Germinal center (tissue), 1 donor: ENCODE measurements at places on chromosomes 12 and 14.
A peak's percentile ranks its signal among the peaks of the same experiment; 100 is the strongest.

GRCh38 chr12:49026101-49026500 lies 7.5 kb upstream of the PRKAG1 start:
- DNase-seq, result no peak

- DNase-seq, result no peak
Observed at GRCh38 chr12:26728205-26729050, 104.6 kb downstream of the ITPR2 start.

- no peak for DNase-seq
Observed at GRCh38 chr14:84937016-84937415, 592.9 kb upstream of the FLRT2 start.

DNA sequence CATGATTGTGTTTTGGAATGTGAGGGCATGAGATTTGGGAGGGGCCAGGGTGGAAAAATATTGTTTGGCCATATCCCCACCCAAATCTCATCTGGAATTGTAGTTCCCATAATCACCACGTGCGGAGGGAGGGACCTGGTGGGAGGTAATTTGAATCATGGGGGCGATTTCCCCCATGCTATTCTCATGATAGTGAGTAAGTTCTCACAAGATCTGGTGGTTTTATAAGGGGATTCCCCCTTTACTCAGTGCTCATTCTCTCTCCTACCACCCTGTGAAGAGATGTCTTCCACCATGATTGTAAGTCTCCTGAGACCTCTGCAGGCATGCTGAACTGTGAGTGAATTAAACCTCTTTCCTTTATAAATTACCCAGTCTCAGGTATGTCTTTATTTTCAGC lies 15.7 kb downstream of the OR10P1 start:
- no peak for DNase-seq

- DNase-seq, result no peak
Observed at GRCh38 chr12:130163461-130164215, 1.4 kb downstream of the FZD10 start.

DNA sequence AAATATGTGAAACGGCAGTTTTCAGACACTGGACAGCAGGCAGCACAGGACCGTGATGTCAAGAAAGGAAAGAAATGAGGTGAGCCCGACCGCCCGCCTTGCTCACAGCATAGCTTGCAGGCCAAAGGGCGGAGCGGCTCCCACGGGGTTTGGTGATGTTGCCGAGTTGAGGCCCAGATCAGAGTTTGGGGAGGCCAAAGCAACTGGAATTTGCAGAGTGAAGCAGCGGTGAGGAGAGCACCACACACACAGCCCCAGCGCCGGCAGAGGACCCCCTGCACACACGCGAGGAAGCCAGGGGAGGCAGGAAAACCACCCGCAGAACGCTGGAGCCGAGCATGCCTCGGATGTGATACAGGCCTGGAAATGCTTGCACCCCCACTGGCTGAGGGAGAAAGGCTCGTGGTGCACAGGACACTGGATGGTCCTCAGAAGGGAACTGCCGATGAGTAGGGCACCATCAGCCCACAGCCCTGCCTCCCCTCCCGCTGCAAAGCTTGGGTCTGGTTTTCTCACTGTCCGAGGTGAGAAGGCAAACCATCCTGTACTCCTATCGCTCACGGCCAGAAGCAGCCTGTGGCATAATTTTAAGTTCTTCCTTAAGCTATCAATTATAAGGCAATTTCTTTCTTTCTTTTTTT lies 25.7 kb upstream of the PLD4 start:
- no peak for DNase-seq

DNA sequence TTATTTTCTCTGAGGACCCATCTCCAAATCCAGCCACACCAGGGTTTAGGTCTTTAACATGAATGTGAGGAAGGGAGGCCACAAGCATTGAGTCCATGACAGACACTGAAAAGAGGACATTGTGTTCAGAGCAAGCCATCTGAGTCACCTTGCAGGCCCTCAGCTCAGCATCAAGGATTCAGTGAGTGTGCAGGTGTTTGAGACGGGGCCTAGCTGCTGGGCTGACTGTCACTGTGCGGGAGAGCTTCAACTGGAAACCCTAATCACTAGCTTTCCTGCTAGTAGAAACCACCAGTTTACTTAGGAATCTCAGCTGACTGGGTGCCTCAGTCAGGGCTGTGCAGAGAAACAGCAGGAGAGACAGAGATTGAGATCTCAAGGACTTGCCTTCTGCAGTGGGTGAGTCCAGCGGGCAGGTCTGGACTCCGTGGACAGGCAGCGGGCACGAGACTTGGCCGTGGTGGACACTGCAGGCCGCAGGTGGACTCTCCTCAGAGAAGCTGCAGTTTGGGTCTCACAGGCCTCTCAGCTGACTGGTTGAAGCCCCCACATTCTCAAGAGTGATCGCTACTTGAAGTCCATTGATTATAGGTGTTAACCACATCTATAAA lies 86.1 kb upstream of the DYNC1H1 start:
- DNase-seq, result no peak

DNA sequence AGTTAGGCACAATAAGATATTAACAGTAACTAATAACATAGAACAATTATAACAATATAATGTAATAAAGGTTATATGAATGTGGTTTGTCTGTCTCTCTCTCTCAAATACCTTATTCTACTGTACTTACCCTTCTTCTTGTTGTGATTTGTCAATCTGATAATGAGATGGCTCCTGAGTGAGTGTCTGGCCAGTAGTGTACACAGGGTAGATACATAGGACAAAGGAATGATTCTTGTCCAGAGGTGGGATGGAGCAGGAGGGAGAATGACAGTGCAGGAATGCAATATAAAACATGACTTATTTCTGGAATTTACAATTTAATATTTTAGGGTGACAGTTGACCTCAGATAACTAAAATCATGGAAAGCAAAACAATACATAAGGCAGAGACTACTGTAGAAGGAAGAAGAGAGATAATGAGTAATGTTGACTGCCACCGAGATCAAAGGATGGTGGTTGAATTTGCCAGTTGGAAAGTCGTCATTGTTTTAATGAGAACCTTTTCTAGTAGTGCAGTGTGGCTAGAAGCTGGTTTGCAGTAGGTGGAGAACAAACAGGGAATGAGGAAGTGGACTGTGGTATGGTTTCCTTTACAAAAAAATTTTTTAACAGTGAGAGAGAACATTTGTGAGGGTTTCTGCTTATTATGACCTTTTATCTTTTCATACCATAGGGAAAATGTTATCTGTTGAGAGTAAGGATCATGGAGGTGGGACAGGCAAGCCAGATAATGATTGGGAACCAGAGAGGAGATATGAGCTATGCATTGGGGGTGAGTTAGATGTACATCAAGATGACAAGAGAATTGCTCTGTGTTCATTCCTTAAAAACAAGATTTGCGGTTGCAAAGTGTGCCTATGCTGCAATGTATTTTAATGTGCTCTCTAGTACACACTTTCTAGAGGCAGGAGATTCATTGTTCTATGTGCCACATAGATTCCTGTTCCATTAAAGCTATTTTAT lies 458.3 kb downstream of the BTG1 start:
- no peak for DNase-seq

DNA sequence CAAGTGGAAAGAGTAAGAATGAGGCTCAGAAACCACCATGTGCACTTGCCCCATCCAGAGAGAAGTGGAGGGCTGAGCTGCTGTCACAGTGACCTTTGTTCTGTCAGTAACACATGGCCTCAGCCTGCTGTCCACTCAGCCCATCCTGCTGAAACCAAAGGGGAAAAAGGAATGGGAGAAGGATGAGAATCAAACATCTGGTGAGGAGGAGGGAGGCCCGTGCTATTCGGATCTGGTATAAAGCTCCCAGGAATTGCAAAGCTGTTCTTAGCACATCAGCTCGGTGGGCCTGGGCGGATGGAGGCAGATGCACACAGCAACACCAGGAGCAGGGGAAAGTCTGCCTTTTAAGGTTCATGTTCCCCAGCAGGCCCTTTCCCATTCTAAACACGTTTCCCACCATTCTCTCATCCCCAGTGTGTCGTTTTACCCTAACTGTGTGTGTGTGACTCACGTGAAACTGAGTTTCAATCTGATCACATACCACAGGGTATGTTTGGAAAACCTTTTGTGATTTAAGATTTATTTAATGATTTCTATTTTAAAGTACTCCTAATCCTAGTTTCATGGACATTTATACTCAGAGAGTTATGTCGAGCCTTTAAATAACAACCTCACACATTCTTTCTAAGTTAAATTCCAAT lies 36.8 kb downstream of the RTRAF start:
- DNase-seq, result no peak

DNA sequence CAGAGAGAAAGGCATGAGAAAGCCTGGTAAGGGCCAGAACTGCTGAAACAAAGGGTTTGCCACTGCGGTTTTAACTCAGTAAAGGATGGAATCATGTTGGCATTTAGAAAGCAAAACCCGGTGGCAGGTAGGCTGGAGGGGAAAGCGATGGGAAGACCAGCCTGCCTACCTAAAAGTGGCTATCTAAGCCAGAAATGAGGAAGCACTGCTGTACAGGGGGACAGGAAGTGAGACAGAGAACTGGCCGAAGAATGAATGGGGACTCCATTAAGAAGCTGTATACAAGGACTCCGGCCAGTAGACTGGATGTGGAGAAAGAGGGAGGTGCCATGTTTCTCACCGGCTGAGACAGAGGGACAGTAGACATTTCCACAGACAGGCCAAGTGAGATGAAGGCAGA lies 48.2 kb downstream of the PPM1H start:
- DNase-seq, result no peak

- DNase-seq, result peak; percentile 31
Observed at GRCh38 chr14:52272375-52272774, 4.9 kb downstream of the PTGDR start.

DNA sequence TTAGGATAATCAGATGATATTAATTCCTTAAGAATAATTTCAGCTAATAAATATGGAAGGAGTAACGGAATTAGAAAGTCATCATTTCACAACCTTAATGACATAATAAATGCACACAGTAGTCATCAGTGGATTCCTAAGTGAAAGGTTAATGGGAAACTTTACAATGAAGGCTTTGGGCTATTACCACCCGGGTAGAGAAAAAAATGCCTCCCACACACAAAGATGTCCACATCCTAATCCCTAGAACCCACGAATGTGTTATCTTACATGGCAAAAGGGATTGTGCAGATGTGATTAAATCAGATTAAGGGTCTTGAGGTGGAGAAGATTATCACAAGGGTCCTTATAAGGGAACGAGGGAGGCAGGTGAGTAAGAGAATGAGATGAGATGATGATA lies 5.6 kb downstream of the TMED10 start:
- no peak for DNase-seq

DNA sequence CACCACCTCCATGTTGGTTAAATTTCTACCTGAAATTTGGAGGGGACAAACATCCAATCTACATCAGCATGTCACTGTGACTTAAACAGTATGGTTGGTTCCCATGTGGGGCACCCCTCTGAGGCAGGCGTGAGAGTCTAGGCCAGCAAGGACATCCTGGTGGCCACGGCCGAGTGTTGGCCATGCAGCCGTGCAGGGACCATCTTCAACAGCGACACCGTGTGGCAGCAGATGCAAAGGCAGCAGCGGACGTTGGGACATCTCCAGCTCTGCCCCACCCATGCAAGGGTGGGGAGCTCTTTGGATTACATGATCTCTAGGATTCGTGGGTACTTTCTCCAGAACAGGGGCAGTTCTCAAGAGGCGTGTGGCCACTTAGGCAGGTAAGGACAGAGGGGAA lies 49.8 kb downstream of the NOC4L start:
- DNase-seq, result no peak

DNA sequence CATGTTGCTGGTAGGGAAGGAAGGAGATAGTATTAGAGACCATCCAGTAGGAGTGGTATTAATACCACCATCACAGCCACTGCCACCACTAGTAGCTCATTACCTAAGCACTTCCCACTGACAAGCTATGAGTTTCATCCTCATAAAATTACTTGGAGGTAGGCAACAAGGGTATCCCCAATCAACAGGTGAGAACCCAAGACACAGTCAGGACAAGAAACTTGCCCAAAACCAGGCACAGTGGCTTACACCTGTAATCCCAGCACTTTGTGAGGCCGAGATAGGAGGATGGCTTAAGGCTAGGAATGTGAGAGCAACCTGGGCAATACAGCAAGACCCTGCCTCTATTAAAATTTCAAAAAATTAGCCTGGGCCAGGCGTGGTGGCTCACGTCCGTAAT lies 5.5 kb downstream of the ADCY6 start:
- DNase-seq, result no peak

- peak; percentile 53 for DNase-seq
Observed at GRCh38 chr14:74955229-74956026, at the start of gene PGF. PGF (minus strand) TSS chr14:74955597; CDS start chr14:74955242, 355 bp downstream.

GRCh38 chr12:118166946-118167345 lies 31.0 kb downstream of the PEBP1 start:
- no peak for DNase-seq

GRCh38 chr12:51925346-51926063 lies 18.2 kb downstream of the ACVRL1 start:
- DNase-seq, result no peak

GRCh38 chr14:90546767-90547166 lies 149.9 kb downstream of the CALM1 start:
- DNase-seq, result no peak

DNA sequence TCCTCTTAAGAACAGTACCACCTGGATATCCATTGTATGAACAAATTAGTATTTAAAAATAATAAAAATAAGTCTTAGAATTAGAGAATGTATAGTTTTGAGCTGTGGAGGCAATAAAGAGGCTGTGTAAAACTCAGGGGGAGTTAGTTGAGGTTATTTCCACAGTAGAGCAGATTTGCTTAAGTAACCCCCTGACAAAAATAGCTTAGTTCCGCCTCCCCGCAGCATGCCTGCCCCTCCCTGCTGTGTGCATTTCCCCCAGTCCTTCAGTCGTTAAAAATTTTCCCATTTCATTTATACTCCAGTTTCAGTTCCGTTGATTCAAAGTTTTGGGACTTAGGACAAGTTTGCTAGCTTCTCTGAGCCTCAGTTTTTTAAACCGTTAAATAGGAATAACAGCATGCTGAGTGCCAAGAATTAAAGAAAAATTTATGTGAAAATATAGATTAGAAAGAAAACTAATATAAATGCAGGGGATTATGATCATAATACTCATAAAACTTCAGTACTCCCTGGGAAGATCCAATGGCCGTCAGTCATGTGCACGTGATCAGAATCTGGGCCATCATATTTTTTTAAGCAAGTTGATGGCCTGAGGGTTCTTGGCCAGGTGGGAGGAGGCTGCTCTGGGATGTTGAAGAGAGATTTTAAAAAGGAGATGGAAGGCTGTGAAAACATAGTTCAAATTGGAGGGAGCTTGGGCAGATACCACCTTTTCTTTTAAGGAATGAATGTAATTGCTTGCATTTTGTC lies 14.5 kb upstream of the SLC38A2 start:
- DNase-seq, result peak; percentile 39

DNA sequence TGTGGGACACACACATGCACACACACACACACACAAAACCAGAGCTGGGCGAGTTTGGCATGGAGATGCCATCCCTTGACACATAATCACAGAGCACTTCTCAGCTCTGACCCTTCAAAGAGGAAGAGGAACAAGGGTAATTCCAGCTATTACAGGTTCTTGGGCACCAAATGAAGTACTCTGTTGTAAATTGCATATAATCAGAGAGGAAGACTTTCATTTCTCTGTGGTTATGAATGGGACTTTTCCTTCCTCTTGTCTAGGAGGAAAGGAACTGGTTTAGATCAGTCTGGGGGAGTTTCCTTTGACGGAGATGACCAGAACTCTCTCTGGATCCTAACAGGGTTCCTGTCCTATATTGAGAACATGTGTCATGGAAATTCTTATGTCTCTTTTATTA lies 26.4 kb upstream of the FGF6 start:
- no peak for DNase-seq
